ENCODE measurements at places on chromosomes 5 and 9.

GRCh38 chr9:127762111-127762676 is 16.3 kb downstream of the SH2D3C start:
- DNase-seq: no peak

DNA sequence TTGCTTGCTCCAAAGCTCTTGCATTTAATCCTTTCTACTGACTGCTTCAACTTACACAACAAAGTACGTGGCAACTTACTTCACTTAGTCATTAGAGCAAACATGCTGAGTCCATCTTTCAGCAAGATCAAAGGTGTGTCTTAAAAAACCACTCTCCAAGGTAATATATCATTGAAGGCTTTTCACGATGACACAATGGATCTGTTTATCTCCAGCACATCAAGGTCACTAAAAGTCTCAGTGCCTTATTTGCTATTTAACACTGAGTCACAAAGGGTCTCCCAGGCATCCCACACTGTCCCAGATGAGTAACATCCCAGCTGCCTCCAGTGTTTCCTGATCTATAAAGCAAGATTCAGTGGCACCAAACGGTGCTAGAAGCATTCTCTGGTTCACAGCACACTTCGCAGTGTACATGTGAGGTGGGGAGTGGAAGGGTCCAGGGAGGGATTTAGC is 3.7 kb upstream of the CLK4 start:
- no peak for DNase-seq

GRCh38 chr9:94868464-94868863 is 142.0 kb downstream of the AOPEP start:
- no peak for DNase-seq

DNA sequence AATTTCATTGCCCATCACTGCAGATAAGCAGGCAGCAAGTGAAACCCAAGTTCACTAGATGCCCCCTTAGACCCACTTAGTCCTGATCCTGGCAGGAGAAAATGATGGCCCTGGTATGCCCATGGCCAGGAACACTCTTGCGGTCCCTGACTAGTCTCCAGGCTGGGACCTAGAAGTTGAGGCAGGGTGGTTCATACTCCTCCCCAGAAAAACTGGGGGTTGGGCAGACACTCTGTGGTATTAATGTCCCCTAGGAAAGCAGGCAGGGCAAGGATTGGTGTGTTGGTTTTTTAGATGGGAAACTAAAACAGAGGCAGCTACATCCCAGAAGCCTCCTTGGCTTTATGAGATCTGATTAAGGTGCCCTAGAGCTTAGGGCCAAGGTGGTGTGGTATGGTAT is 13.1 kb downstream of the LHX6 start:
- DNase-seq: no peak

DNA sequence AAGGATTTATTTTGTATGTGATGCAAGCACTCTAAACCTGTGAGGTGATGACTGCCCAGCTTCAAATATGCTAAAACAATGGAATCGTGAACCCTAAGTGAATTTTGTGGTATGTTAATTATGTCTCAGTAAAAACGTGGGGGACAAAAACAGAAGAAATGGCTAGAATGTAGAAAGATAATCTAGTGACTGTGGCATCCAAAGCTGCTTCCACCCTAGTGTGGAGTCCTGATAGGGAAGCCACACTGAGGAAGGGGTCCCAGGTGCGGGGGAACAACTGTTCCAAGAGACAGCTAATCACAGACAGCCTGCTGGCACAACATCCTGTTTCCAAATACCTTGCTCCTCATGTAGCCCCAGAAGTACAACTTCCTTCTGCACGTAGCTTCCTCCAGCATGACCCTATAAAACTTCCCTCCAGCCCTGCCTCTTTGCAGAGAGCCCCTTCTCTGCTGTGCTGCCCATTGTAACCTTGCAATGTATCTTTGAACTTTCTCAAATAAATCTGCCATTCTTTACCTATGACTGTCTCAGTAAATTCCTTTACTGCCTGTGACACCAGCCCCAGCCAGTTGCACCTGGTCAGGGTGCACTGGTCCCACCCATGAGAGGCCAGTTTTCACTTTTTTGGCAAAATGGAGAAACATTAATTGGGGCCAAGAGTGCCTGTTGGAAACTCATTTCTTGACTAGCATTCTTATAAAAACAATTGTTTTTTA is 4.9 kb downstream of the GMCL2 start:
- DNase-seq: no peak

- DNase-seq: peak; percentile 26
Measured at GRCh38 chr5:163916376-163916775, 411.0 kb downstream of the MAT2B start.

DNA sequence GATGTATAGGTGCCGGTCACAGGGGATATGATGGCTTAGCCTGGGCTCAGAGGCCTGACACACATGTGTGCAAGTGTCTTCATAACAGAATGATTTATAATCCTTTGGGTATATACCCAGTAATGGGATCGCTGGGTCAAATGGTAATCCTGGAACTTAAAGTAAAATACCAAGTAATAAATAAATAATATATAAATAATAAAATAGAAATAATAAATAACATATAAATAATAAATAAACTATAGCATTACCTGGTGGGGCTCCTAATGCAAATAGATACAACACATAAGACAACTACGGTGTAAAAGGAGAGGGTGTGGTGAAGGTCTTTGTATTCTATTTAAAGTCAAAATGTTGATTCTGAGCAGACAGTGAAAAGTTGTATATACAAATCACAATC is 68.5 kb upstream of the GFPT2 start:
- DNase-seq: no peak

All from activated B cell treated with CpG ODN at 0.5 μM for 24 hours (primary cell).